ENCODE measurements at places on chromosomes 11 and 22.

DNA sequence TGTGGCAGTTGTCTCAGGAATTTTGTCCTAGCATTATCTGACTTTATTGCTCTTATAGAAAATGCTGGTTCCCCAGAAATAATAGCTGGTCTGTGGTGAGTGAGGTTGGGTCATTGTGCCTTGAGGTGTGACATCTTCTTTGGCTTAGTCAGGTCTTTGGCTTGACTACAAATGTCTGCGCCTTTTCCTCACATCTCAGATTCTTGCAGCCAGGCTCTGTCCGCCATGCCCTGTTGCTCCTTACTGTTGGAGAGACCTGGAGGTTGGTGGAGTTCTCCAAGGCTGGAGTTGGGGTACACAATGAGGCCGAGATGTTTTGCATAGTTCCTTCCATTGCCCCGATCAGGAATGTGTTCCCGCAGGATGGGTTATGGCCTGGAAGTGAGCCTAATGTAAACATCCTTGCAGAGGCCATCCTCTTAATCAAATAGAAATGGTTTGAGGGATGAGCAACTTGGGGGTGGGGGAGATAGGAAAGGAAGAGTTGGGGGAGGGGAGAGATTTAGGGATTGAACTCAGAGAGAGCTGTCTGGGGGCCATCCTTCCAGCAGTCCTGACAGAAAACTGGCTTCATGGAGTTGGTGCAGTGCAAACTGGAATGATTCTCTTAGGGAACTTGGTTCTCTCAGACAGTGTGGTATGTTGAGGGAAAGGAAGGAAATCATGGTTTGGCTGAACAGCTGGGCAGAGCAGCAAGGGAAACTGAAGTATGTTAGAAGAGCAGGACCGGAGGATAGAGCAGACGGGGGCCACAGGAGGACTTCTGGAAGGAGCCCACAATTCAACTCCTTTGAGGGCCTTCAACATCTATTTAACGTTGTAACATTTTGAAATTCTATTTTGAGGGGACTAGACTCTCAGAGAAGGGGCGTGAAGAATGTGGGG, 49.9 kb downstream of the ZBTB16 start:
- no peak for DNase-seq

GRCh38 chr11:87330187-87330601, 292.5 kb downstream of the TMEM135 start:
- no peak for DNase-seq

GRCh38 chr22:29503811-29504372, 23.9 kb downstream of the NEFH start:
- no peak for DNase-seq

- no peak for DNase-seq
These were observed 12.0 kb downstream of the JAML start for GRCh38 chr11:118212781-118213191.

GRCh38 chr11:116396331-116396730, 376.5 kb downstream of the BUD13 start:
- DNase-seq, result no peak

DNA sequence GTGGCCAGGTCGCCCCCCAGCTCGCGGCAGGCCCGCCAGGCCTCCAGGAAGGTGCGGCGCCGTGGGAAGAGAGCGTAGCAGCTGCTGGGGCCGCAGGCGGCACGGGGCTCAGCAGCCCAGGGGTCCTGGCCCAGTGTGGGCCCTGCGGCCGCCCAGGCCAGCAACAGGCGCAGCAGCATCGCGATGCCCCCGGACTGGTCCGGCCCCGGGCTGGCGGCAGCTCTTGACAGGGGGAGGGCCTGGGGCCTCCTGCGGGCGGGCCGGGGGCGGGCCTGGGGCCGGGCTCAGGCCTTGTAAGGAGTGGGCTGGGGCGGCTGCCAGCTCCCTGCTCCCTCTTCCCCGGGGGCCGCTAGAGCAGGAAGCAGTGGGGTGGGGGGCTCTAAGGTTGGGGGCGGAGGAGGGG, at the start of gene CD248:
Gene CD248, minus strand, starts transcription at position 196 of the 403 bp plus-strand sequence. Its CDS starts 17 bp downstream, at position 179.
- no peak for DNase-seq

- DNase-seq, result no peak
These were observed 15.9 kb downstream of the MYBPC3 start for GRCh38 chr11:47336595-47336994.

GRCh38 chr11:106625566-106625965, 392.7 kb downstream of the GUCY1A2 start:
- DNase-seq, result no peak

DNA sequence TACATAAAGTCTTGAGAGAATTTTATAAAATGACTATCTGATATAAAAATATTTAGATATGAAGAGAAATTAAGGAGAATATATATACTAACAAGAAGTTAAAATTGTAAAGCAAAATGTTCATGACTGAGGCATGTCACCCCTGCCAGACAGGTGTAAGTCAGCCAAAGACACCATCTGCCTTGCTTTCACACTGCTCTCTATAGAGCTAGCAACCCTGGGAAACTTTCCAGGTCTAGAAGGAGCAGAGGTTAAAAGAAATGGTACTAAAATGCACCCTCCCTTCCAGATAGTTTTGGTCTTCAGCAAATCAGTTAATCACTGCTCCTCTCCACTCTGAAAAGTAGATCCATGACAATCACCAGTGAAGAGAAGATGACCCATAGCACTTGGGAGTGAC, 16.5 kb downstream of the PPP2R1B start:
- DNase-seq, result no peak

Data from activated T-cell treated with anti-CD3 and anti-CD28 coated beads for 24 hours (primary cell).